ENCODE measurements at places on chromosomes 3 and 15. TPM values are rescaled to one million over a fixed set of nuclear protein-coding genes. Genes with fewer than 3 reads are reported as not detected.

- no peaks in the 10 kb centered on the region for H3K36me3 ChIP-seq
- peaks cover 5% of the 10 kb centered on the region for H3K4me1 ChIP-seq
- no peak overlapping the region for H3K27ac ChIP-seq
- no peak for DNase-seq
Measured at GRCh38 chr15:29677455-29677854, 144.8 kb downstream of the TJP1 start.

DNA sequence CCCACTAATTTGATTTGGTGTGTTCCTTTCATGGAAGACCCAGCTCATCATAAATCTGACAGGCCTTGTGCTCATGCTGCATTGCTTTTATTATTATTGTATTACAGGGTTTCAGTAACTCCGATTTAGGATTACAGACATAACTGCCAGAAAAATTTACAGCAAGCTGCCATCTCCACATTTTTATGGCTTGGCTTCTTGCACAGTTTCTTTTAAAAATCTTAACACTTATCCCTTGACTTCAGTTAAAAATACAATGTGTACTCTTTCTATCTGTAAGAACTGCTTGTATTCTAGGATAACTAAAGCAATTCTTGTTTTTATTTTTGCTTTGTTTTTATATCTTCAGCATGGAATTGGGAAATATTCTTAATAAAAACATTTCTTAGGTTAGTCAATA lies 612.2 kb downstream of the DIPK2A start:
- no peak for DNase-seq
- H3K27me3 ChIP-seq, result no peaks in the 10 kb centered on the region
- no peak overlapping the region for H3K4me3 ChIP-seq
- no peak overlapping the region for H3K27ac ChIP-seq

Gene CPLX3
- total RNA-seq, result not detected

DNA sequence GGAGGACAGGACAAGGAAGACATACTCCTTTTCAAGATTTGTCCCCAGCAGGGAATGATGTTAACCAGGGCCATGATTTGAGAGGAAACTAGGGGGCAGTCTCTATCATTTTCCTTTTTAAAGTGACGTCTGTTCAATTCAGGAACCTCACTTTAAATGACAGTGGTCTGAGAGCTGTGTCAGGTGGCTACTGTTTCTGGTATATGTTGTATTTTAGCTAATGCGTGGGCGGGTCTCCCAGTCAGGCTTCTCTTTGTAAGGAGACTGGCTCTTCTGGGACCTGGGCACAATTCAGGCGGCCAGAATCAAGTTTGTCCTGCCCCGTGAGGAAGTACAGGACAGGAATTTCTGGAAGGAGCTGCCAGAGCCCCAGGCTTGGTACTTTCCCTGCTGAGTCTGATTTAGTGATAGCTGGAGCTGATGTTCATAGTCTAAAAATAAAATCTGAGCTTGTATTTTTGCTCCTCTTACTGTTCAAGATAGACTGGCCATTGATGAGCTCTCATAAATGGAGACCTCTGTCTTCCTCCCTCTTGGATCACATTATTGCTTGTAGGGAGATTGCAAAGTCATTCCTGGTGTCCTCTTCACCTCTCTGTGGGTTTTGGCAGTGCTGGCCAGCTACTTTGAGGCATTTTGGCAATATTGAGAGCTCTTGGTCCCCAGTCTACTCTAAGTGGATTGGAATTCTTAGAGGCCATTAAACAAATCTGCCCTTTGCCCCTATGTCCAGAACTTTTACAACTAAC lies 25.6 kb downstream of the SQOR start:
- H3K27ac ChIP-seq, result no peak overlapping the region
- H3K36me3 ChIP-seq, result peaks cover 7% of the 10 kb centered on the region
- H3K4me1 ChIP-seq, result peaks cover 3% of the 10 kb centered on the region
- peak; percentile 28 for DNase-seq
- no peaks in the 10 kb centered on the region for H3K27me3 ChIP-seq
- H3K4me3 ChIP-seq, result no peak overlapping the region

- peaks cover 14% of the 10 kb centered on the region for H3K27me3 ChIP-seq
- no peak for DNase-seq
- no peak overlapping the region for H3K4me3 ChIP-seq
- no peak overlapping the region for H3K27ac ChIP-seq
Measured at GRCh38 chr3:9250236-9250635, 790 bp upstream of the SRGAP3 start.

- no peaks in the 10 kb centered on the region for H3K36me3 ChIP-seq
- DNase-seq, result peak; percentile 23
- no peak overlapping the region for H3K4me3 ChIP-seq
- H3K27me3 ChIP-seq, result peaks cover 18% of the 10 kb centered on the region
- H3K4me1 ChIP-seq, result no peaks in the 10 kb centered on the region
Measured at GRCh38 chr15:33737687-33738601, 230.4 kb upstream of the CHRM5 start.

- H3K4me1 ChIP-seq, result peaks cover 14% of the 10 kb centered on the region
- peak overlapping the region; percentile 84 for H3K4me3 ChIP-seq
- H3K27me3 ChIP-seq, result no peaks in the 10 kb centered on the region
- DNase-seq, result no peak
- H3K27ac ChIP-seq, result peak overlapping the region; percentile 87
Measured at GRCh38 chr15:63044077-63044644, 1.6 kb downstream of the TPM1 start.

Gene SKOR1
- not detected for total RNA-seq

Gene CHRM5
- total RNA-seq, result under 0.01 TPM

DNA sequence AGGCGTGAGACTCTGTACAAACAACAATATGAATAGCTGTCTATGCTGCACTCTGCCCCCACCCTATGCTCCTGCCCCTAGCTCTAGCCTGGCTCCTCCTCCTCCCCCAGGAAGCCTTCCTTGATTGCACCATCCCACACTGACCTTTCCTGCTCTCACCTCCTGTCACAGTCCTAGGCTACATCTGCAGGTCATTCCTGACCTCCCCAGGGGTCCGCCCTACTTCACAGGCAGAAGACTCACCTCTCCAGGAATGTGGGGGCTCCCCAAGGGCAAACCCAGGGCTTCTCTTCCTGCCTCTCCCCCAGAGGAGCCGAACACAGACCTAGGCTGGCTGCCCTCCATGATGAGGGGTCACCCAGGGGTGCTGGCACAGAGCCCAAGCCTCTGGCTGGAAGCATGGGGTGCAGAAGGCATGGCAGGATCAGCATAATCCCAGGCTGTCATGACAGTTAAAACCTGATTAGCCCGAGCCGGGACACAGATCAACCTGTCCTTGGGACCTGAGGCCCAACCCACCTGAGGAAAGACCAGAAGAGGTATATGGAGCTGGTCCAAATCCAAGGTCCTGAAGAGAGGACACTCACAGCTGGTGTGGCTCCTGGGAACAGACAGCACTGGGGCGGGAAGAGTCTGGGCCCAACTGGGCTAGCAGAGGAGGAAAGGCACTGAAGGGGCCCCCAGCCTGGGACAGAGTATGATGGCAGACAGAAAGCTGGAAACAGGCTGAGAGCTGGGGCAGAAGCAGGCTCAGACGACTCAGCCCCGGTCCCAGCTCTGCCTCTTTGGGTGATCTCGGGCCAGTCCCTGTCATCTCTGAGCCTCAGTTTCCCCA lies 5.9 kb downstream of the SEMA7A start:
- H3K4me3 ChIP-seq, result no peak overlapping the region
- H3K27me3 ChIP-seq, result no peaks in the 10 kb centered on the region
- H3K27ac ChIP-seq, result no peak overlapping the region
- DNase-seq, result no peak

Gene MAP6D1
- 1.9 TPM for total RNA-seq

- no peak for DNase-seq
- no peaks in the 10 kb centered on the region for H3K4me1 ChIP-seq
- no peaks in the 10 kb centered on the region for H3K36me3 ChIP-seq
- peaks cover 16% of the 10 kb centered on the region for H3K27me3 ChIP-seq
- no peak overlapping the region for H3K4me3 ChIP-seq
- no peak overlapping the region for H3K27ac ChIP-seq
Measured at GRCh38 chr3:127529346-127530188, 61.0 kb downstream of the TPRA1 start.

DNA sequence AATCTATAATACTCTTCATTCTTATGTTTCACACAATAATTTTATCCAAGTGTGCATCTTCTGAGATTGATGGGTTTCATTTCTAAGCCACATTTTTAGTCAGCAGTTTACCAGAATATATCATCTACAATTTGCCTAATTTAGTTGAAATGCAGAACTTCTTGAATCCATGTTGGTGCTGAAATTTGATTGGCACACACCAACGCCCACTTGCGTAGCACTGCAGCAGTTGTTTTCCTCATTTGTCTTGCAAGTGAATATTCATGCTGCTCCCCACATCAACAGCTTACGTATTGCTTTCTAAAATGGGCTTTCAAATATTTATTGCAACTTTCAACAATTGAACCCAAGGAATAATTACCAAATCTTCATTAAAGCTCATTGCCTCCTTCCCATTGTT lies 87.8 kb upstream of the CTDSPL start:
- H3K4me3 ChIP-seq, result no peak overlapping the region
- H3K27me3 ChIP-seq, result peaks cover 48% of the 10 kb centered on the region

Gene TMEM44
- total RNA-seq, result 9.7 TPM

DNA sequence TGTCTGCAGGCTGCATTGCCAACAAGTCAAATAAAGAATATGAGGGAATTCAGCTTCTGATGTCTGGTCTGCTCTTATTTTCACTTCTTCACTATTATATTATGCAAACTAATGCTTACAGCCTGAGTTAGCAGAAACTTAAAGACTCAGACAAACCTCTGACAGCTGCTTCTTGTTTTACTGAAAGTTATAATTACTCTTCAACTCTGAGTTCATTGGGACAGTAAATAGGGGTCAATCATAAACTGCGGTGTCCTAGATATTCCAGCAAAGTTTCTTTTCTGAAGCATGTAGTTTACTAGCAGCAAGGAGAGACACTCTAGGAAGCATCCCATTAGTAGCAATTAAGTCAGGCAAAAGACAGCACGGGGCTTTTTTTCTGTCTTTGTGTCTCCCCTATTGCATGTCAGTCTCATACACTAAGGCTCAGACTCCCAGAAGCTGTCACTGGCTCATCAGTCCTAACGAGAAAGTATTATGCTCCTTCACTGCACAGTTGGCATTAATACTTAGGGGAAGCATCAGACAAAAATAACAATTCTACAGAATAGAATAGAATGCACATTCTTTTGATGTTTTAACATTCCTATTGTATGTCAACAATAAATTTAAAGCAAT lies 1060.8 kb downstream of the ROBO1 start:
- no peaks in the 10 kb centered on the region for H3K36me3 ChIP-seq
- no peak for DNase-seq
- H3K27me3 ChIP-seq, result no peaks in the 10 kb centered on the region

DNA sequence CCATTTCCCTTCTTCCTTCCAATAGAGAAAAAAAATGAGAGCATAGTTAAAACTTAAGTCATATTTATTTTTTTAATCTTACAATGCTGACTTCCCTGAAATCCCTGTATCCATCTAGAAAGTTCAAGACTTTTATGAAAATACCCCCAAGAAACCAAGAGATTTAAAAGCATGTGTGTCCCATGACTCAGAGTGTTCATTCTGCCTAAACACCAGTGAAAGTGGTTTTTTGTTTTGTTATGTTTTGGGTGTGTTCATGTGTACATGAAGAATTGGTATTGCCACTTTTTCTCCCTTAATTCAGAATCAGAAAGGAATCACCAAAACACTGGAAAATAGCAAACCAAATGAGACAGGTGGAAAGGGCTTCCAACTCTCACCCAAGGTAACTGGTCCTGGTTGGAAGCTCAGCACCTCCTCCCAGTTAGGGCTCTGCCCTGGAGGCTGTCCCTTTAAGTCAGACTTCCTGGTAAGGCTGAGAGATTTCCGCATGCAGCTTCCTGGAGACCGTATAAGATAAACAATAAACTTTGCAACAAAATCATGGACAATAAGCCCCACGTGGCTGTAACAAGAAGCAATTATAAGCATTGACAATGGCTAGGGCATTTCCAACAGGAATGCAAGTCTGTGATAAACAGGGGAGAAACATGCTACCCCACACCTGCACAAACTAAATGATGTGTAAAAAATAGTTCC lies 121.9 kb upstream of the ARHGEF3 start:
- no peak overlapping the region for H3K4me3 ChIP-seq
- peaks cover 4% of the 10 kb centered on the region for H3K4me1 ChIP-seq
- peak; percentile 35 for DNase-seq
- no peak overlapping the region for H3K27ac ChIP-seq
- no peaks in the 10 kb centered on the region for H3K27me3 ChIP-seq
- no peaks in the 10 kb centered on the region for H3K36me3 ChIP-seq

- H3K36me3 ChIP-seq, result no peaks in the 10 kb centered on the region
- no peaks in the 10 kb centered on the region for H3K27me3 ChIP-seq
- no peaks in the 10 kb centered on the region for H3K4me1 ChIP-seq
Measured at GRCh38 chr15:87998630-87999029, 257.9 kb downstream of the NTRK3 start.

GRCh38 chr3:185796431-185797107 lies 28.3 kb downstream of the IGF2BP2 start:
- H3K27ac ChIP-seq, result no peak overlapping the region
- peak; percentile 85 for DNase-seq
- H3K4me3 ChIP-seq, result no peak overlapping the region
- no peaks in the 10 kb centered on the region for H3K27me3 ChIP-seq
- H3K4me1 ChIP-seq, result peaks cover 17% of the 10 kb centered on the region
- H3K36me3 ChIP-seq, result peaks cover 4% of the 10 kb centered on the region

Gene TMCO5A
- total RNA-seq, result not detected

Gene TICRR
- total RNA-seq, result 3.0 TPM

DNA sequence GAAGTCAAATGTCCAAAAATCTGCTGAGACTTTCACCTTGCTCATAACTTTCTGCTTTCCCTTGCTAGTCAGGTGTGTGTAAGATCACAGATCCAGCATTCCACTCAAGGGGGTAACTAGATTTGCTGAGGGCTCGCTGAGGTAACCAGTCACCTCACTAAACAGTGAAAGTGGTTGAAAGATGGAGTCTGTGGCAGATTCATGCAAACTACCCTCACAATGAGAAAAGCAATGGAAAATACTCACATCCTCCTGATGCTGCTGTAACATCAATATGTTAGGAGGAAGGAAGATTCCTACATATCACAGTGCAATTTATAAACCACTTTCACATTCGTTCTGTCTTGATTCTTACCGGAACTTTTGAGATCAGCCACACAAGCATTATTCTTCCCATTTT lies 174.3 kb upstream of the BCL6 start:
- H3K4me3 ChIP-seq, result no peak overlapping the region
- H3K27ac ChIP-seq, result no peak overlapping the region
- peaks cover 23% of the 10 kb centered on the region for H3K4me1 ChIP-seq
- no peaks in the 10 kb centered on the region for H3K36me3 ChIP-seq
- no peak for DNase-seq
- H3K27me3 ChIP-seq, result no peaks in the 10 kb centered on the region

Gene FBXO22
- total RNA-seq, result 43.3 TPM
